ENCODE measurements at places on chromosomes 6 and 20. TPM values are rescaled to one million over a fixed set of nuclear protein-coding genes. Genes with fewer than 3 reads are reported as not detected.
A peak's percentile ranks its signal among the peaks of the same experiment; 100 is the strongest.

The UFL1 gene
- 26.5 TPM for total RNA-seq

DNA sequence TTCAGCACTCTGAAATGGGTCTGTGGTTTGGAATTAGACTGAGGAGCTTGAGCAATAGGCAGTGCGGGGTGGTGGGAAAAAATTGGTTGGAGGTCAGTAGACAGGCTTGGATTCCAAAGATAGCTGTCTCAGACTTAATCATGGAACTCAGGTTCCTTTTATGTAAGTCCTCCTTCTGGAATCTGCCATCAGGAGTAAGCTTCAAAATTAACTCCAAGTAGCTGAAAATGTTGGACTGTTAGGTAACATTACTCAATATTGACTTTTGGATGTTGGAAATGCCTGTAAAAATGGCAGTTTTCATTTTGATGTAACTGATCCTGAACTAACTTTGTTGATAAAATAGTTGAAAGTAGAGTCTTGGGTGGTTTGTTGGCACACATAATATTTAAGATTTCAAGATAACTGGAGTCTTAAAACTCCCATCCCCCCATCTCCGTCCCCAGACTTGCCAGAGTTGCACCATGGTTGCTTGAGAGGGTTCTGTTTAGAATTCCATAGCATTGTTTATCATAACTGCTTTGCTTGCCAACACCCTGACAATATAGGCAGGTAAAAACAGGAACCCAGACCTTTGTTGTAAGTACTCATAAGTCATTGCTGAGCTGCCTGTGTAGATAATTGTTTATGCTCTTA is 83.0 kb downstream of the PHF20 start:
- no peak for DNase-seq

GRCh38 chr20:56503916-56504315 is 20.6 kb upstream of the FAM209A start:
- DNase-seq: no peak

- no peak for DNase-seq
These were observed 73.6 kb upstream of the RIPOR2 start for GRCh38 chr6:25009393-25009710.

GRCh38 chr20:58131551-58132142 is 96.8 kb downstream of the ANKRD60 start:
- peak; percentile 87 for DNase-seq

GRCh38 chr20:45626540-45626939 is 3.0 kb upstream of the WFDC10A start:
- DNase-seq: no peak

- DNase-seq: peak; percentile 63
These were observed 23.2 kb upstream of the PNPLA1 start for GRCh38 chr6:36246506-36247268.

DNA sequence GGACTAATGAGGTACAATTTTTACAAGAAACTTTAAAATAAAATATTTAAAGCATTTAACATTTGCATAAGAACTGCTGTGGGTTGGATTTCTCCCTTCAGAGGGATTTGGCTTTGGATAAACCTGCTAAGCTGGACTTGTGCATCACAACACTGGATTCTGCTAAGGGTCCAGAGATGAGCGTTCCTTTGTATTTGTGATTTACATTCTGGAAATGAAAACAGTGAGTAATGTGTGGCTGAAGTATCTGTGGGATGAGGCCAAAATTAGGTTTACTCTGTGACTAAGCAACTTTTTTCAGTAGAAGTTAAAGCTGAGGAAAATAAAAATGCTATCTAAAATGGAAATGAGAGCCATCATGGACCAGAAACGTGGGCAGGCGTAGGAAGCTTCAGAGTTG is 494.3 kb downstream of the EPM2A start:
- DNase-seq: peak; percentile 6
